ENCODE measurements at places on chromosomes 16 and 17.

GRCh38 chr17:76812263-76812662 lies 55.9 kb upstream of the MGAT5B start:
- DNase-seq: no peak

DNA sequence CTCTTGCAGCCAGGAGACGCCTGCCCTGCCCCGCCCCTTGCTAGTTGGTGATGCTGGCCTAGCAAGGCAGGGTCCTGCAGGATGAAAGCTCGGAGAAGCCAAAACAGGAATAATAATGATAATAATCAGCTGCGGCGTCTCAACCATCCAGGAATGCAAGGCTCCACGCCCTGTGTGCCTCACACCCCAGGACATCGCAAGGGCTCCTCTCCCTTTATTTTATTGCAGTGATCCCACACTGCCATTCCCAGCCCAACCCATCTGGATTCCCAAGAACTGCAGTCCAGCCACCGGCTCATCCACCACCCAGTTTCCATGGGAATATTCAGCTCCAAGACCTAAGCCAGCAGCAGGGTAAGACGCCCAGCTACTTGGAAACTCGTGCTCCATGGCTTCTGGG lies 21.0 kb upstream of the ZNF652 start:
- DNase-seq: no peak

DNA sequence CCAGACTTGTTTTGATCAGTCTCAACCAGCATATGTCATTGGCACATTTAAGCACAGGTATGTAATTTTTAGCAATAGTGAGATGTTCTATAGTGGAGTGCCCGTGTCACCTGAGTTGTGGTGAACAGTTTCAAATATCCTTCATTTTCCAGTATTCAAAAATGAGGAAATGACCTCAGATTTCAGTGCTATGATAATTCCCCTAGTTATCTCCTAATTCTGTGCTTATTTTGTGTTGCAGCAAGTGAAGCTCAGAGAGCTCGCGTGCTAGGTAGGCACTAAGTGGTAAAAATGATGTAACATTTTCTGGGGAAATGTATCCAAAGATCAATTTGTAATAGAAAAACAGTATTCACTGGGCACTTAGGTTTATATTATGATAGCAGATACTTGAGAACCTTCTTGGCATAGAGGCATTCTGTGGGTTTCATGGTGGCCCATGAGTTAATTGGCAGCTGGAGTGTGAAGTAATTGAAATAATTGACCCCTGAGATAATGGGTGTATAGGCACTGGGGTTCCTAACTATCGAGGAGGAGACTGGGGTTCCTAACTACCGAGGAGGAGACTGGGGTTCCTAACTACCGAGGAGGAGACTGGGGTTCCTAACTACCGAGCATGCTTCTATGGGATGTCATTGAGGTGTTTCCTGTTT lies 159.1 kb downstream of the PRKCA start:
- DNase-seq: no peak

DNA sequence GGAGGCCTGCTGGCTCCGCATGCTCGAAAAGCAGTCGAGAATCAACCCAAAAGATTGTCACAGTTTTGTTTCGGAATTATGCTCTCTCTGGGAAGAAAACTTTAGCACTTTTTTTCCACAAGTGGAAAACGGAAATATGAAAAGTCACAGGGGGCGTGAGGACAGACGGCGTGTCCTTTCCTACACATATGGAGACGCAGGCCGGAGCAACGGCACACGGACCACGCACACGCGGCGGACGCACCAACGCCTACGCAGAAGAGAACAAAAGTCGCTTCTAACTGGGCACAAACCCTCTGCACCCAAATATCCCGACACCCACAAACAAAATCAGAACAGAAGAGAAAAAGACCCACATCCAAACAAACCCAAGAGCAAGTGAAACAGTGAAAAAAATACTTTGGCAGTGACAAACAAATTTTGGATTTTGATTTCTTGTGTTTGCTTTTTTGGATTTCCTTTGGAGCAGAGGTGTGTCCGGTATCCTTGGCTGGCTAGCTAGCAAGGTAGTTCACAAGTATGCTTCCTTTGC lies 9.3 kb upstream of the PABPN1L start:
- no peak for DNase-seq

- no peak for DNase-seq
Observed at GRCh38 chr16:56711862-56712261, 18.1 kb upstream of the NUP93 start.

DNA sequence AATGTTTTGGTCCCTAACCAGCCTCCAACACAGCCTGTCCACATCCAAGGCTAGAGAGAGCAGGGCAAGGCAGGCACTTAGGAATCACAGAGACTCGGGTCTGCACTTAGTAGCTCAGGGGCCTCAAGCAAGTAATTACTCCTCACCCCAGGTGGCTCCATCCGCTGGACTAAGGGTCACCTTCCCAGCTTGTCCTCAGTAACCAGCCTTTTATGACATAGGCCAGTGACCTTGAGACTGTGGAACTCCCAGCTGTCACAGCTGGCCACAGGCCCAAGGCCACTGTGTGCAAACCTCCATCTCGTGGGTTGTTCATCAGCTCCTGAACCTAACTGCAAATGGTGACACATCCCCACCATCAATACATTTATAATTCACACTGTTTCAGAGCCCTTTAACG lies 68.6 kb downstream of the CDYL2 start:
- no peak for DNase-seq

- DNase-seq: no peak
Observed at GRCh38 chr16:54677308-54677950, 253.2 kb upstream of the IRX5 start.

DNA sequence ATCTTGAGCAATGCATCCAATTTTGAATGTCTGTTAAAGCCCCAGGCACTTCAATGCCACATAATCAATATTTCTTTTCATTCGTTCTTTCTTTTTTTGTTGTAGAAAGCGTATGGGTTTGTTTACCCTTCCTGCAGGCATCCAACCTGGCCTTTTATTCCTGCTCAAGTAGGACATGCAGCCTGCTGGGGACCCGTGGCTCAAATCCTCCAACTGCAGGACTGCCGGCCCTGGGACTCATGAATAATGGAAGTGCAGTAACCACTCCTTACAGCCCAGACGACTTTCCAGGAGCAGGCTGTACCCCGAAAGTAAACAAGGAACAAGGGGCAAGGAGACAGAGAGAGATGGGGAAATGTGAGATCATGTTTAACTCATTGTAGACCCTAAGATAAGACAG lies 126.4 kb downstream of the SALL1 start:
- no peak for DNase-seq

- DNase-seq: no peak
Observed at GRCh38 chr16:6341981-6342380, 990.7 kb upstream of the RBFOX1 start.

GRCh38 chr16:8950580-8951077 lies 13.1 kb downstream of the USP7 start:
- peak; percentile 39 for DNase-seq
